ENCODE measurements at places on chromosomes 7 and 10.

GRCh38 chr7:77797734-77798393 lies 370 bp downstream of the TMEM60 start:
- no peak for DNase-seq

GRCh38 chr10:127548022-127548421 lies 1.1 kb upstream of the NPS start:
- DNase-seq: no peak

DNA sequence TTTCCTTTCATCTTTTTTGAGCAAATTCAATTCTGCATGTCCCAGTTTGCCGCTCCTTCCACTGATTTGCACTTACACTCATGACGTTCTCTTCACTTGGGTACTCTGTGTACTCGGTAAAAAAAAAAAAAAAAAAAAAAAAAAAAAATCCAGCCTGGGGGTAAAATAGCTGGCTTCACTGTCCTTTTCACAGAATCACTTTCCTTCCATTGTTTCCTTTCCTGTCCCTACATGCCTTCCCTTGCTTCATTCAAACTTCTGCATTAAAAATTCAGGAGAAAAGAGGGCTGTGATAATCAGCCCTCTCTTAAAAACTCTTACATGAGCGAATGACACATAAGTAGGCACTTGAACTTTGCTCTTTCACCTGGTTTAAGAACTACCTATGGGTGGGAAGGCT lies 8.7 kb downstream of the ANKRD1 start:
- no peak for DNase-seq

GRCh38 chr10:95865814-95866466 lies 41.8 kb upstream of the CC2D2B start:
- DNase-seq: no peak

GRCh38 chr10:627032-627992 lies 62.2 kb downstream of the DIP2C start:
- no peak for DNase-seq

DNA sequence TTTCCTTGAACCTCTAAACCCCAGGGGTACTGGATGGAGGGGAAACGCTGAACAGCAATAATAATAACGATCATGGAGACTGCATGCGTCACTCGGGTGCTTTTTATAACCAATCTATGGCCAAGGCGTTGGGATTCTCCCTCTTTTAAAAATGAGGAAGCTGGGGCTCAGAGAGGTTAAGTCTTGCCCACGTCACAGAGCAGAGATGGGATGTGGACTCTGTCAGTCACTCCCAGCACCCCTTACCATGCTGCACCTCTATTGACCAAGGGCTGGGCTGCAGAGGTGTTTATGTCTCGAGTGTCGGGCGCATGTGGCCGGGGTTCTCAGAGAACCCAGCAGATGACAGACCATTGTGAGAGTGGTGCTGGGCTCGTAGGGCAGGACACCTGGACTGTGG lies 129.9 kb downstream of the CDH23 start:
- no peak for DNase-seq

- DNase-seq: no peak
Measured at GRCh38 chr10:3747248-3747960, 37.6 kb downstream of the KLF6 start.

DNA sequence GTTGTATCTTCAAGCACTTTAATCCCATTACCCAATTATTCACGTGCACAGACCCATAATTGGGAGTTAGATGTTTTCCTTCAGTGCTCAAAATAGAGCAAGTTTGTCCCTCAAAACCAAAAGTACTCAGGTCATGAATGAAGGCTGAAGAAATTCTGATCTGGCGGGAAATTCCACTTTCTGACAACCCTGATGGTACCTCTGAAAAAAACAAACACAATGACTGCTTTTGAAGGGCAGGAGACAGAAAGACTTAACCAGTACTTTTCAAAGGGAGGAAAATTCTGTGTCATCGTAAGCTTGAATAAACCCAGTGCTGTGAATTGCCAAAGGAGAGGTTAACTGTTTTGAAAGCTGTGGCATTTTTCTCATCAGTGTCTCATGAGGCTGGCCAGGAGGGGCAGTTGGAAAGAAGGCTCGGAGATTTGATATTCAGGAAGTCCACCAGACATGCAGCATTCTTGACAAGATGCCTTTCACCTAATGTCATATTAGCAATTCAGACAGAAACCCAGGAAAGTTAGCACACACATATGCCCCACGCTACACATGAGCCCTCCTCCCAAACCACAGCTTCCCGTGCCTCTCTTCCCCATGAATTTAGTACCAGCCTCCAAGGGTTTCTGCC lies 347.0 kb downstream of the KCNMA1 start:
- no peak for DNase-seq

GRCh38 chr7:158500651-158501052 lies 87.0 kb downstream of the PTPRN2 start:
- DNase-seq: no peak

DNA sequence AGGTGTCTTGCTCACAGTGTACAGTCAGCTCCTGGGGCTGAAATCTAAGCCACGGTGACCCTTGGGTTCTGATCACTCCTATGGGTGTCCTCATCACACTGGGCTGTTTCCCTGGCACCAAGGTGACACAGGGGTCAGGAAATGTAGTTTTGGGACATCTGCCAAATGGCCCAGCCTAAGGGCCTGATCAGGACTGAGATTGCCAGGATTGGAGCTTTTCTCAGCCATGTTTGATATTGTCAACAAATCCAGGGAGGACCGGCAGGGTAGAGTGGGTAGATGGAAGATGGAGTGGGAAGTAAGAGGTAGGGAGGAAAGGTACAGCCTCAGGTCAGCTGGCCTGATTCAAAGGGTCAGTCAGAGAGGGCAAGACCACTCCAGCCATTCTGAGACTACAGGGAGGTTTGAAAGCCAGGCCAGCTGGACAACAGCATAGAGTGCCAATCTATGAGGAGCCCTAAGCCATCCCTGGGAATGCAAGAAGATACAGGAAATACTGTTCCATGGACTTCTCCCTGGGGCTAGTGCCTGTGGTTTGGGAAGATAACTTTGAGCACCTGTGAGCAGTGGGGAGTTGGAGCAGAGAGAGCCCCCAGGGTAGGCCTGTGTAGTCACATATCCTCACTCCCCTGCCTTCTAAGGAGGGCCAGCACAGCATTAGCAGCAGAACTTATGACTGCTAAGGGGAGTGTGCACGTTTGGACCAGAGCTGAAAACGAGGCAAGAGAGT lies 377.3 kb upstream of the ZMIZ1 start:
- no peak for DNase-seq

DNA sequence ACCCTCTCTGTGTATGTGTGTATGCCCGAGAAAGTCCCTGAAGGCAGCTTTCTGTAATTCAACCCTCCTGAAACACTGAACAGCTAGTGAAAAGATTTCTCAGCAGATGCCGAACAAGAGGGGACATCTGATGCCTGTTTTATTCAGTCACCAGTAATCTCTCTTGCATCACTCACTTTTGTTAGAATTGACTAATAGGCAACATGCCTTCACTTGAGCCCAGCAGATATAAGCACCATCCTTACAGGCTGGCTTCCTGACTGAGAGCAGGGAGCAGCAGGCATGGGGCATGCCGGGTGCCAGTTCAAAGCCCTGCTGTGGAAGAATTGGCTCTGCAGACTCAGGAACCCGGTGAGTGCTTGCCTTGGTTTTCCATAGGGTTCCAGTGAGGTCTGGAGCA lies at the start of gene ABCA13:
Gene ABCA13 (plus strand): TSS at position 257 of the 400 bp plus-strand sequence. CDS start 26 bp downstream, at position 283.
- DNase-seq: no peak

DNA sequence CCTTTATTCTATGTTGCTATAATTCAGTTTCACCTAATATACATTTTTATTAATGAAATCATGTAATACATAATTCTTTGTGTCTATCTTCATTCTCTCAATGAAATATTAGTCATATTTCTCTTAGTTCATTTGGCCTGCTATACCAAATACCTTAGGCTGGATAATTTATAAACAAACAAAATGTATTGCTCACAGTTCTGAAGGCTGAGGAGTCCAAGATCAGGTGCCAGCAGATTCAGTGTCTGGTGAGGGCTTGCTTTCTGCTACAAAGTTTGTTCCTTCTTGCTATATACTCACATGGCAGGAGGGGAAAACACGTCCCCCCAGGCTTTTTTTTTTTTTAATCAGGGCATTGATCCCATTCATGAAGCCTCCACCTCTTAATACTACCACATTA lies 143.4 kb upstream of the GRB10 start:
- no peak for DNase-seq

GRCh38 chr10:21174715-21175495 lies 277.8 kb upstream of the NEBL start:
- DNase-seq: no peak

DNA sequence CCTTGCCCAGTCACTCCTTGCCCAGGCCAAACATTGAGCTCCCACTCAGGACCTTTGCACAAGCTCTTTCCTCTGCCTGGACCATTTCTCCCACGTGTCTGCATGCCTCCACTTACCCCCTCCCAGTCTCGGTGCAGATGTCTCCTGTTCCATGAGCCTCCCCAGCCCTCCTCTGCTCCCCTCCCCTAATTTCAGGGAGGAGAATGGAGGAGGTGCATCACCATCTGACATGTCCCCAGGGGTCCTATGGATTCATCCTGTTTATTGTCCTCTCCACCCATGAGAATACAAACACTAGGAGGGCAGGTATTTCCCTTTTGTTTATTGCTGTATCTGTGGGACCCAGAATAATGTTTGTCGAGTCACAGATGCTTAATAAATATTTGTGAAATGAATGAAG lies 8.6 kb upstream of the GRID2IP start:
- no peak for DNase-seq

GRCh38 chr10:101850749-101851148 lies 7.1 kb upstream of the KCNIP2 start:
- DNase-seq: no peak

DNA sequence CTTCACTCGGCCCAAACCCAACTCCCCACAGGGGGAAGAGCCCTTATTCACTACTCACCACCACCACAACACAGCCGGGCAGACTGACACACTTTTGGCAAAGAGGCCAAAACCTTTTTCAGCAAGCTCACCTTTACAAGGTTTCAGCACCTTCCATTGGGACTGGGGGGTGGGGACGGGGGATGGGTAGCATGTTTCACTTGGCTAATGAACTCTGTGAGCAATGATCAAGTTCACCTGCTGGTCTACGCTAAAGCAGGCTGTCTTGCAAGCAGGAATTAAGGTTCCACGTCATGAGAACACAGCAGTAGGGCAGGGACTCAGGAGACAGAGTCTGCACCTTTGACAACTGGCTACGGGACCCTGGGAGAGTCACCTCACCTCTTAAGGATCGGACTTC lies 7.0 kb downstream of the FAM53B start:
- DNase-seq: no peak

- no peak for DNase-seq
Measured at GRCh38 chr10:12704488-12704887, 297.0 kb downstream of the CCDC3 start.

GRCh38 chr10:20855398-20856038 lies 41.6 kb downstream of the NEBL start:
- no peak for DNase-seq

GRCh38 chr10:2949948-2950354 lies 117.4 kb upstream of the PFKP start:
- no peak for DNase-seq

DNA sequence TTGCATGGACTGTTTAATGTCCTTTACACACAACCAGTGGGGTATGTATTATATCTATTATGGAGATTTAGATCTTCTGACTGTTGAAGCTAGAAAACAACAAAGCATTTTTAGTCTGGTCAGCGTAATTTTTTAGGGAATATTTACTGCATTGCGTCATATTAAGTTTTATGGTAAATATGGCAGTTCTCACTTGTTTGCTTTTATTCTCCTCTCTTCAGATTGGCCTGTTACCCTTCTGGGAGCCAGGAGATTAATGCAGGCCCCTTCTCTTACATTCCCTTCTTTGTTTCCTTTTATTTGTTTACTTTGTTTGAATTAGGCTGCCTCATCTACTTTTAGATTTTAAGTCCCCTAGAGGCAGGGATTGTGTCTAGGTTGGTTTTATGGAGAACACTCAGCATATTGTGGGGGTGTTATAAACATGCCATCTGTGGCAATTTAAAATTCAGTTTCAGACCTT lies 13.8 kb downstream of the UBE2D1 start:
- DNase-seq: no peak

DNA sequence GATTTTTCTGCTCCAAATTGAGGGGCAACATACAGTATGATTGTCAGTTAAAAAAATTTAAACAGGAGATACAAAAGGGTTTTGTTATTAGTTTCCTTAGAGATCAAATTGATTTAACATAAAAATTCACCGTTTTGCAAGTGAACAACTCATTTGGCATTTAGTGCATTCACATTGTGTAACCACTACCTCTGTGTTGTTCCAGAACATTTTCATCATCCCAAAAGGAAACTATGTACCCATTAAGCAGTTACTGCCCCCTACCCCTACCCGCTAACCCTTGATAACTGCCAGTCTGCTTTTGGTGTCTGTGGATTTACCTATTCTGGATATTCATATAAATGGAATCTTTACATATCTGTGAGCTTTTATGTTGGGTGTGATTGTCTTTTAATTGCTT lies 3.1 kb downstream of the ZRANB1 start:
- no peak for DNase-seq

- DNase-seq: no peak
Measured at GRCh38 chr7:96579119-96579518, 130.5 kb downstream of the SEM1 start.

- DNase-seq: no peak
Measured at GRCh38 chr10:99855479-99856071, 73.1 kb downstream of the ABCC2 start.

DNA sequence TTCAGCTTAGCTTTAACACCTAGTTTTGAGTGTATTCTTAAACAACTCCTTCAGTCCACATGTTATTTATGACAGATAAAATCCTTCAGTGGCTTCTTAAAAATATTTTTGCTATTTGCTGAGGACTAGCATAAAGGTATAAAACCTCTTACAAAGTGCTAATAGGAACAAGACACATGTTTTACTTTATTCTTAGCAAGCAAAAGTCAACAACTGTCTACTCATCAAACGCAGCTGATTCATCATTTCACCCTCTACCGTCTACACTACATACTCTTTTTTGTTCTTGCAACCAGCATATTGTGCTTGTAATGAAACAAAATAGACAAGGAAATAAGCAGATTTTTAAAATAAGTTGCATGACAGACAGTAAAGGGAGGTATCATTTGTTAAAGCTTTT lies 319.7 kb downstream of the SNX13 start:
- DNase-seq: no peak

GRCh38 chr7:83861-84632 lies 108.3 kb upstream of the FAM20C start:
- no peak for DNase-seq
